ENCODE measurements at places on chromosomes 2 and 18. TPM values are rescaled to one million over a fixed set of nuclear protein-coding genes. Genes with fewer than 3 reads are reported as not detected.

DNA sequence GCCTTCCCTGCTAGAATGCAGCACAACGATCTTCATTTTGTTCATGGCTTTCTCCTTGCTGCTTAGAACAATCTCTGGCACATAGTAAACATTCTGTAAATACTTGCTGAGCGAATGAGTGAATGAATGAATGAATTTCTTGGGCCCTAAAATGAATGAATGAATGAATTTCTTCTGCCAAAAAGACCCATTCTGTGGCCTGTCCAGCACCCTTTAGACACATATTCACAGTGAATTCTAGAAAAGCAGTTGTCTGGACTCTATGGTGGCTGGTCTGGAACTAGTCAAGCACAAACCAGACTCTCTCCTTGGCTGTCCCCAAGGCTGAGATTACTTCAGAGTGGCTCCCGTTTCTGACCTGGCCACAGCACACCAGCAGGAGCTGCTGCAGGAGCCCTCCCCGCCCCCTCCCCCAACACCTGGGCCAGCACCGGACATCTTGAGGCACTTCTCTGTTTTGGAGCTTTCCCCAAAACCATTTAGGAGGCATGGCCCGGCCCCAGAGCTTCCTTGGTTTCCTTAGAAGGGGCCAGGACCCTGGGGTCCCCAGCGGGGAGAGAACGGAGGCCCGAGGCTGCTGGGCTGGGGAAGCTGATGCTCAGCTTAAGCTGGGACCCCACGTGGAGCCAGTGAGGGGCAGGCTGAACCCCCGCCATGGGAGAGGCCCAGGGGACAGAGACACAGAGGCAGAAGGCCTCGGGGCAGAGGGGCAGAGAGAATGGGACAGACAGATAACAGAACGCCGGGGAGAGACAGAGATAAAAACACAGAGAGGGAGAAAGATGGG, 159.0 kb downstream of the ZFP36L2 start:
- H3K27ac ChIP-seq, result no peak overlapping the region
- H3K36me3 ChIP-seq, result no peaks in the 10 kb centered on the region
- H3K27me3 ChIP-seq, result no peaks in the 10 kb centered on the region
- no peak for DNase-seq

DNA sequence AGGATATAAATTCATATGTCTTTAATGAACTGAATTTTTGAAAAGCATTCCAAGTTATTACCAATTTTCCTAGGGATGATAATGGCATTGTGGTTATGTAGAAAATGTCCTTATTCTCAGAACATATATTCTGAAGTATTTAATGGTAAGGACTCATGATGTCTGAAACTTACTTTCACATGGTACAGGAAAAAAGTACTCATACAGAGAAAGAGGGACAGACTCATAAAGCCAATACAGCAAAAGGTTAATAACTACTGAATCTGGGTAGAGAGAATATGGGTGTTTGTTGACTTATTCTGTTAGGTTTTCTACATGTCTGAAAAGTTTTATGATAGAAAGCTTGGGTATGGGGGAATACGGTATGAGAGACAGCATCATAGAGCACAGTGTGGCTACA, 84.3 kb upstream of the SERTAD2 start:
- H3K4me3 ChIP-seq, result no peak overlapping the region
- no peak for DNase-seq
- H3K4me1 ChIP-seq, result no peaks in the 10 kb centered on the region
- no peak overlapping the region for H3K27ac ChIP-seq
- H3K36me3 ChIP-seq, result no peaks in the 10 kb centered on the region
- no peaks in the 10 kb centered on the region for H3K27me3 ChIP-seq

GRCh38 chr2:16003152-16003551, 62.8 kb downstream of the MYCN start:
- H3K27ac ChIP-seq, result no peak overlapping the region
- H3K27me3 ChIP-seq, result no peaks in the 10 kb centered on the region
- no peaks in the 10 kb centered on the region for H3K4me1 ChIP-seq
- H3K4me3 ChIP-seq, result no peak overlapping the region
- no peaks in the 10 kb centered on the region for H3K36me3 ChIP-seq
- DNase-seq, result no peak

GRCh38 chr2:218125095-218125494, 733 bp upstream of the CXCR2 start:
- no peak for DNase-seq
- no peaks in the 10 kb centered on the region for H3K27me3 ChIP-seq
- H3K4me3 ChIP-seq, result no peak overlapping the region
- no peaks in the 10 kb centered on the region for H3K4me1 ChIP-seq

DNA sequence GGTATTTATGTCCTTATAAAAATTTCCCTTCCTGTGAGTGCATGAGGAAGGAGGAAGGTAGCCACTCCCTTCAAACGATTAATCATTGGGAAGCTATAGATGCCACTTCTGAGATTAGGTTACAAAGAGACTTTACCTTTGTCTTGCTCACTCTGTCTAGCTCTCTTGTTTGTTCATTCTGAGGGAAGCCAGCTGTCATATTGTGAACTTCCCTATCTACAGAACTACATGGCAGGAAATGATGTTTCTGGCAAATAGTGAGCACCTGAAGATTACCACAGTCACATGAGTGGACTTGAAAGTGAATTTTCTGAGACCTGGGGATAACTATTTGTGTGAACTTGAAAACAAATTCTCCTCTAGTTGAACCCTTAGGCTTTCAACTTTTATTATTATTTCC, 776.8 kb downstream of the CCDC85A start:
- no peaks in the 10 kb centered on the region for H3K27me3 ChIP-seq
- no peak overlapping the region for H3K27ac ChIP-seq
- H3K36me3 ChIP-seq, result no peaks in the 10 kb centered on the region
- H3K4me3 ChIP-seq, result no peak overlapping the region
- DNase-seq, result no peak

GRCh38 chr2:136468799-136469369, 296.5 kb upstream of the THSD7B start:
- H3K27me3 ChIP-seq, result no peaks in the 10 kb centered on the region
- no peak overlapping the region for H3K27ac ChIP-seq
- no peak overlapping the region for H3K4me3 ChIP-seq
- no peaks in the 10 kb centered on the region for H3K36me3 ChIP-seq
- H3K4me1 ChIP-seq, result no peaks in the 10 kb centered on the region

GRCh38 chr2:158600155-158600802, 143.5 kb downstream of the PKP4 start:
- H3K36me3 ChIP-seq, result peaks cover 4% of the 10 kb centered on the region
- DNase-seq, result peak; percentile 85
- no peaks in the 10 kb centered on the region for H3K27me3 ChIP-seq
- H3K4me1 ChIP-seq, result peaks cover 29% of the 10 kb centered on the region
- H3K27ac ChIP-seq, result peak overlapping the region; percentile 92

DNA sequence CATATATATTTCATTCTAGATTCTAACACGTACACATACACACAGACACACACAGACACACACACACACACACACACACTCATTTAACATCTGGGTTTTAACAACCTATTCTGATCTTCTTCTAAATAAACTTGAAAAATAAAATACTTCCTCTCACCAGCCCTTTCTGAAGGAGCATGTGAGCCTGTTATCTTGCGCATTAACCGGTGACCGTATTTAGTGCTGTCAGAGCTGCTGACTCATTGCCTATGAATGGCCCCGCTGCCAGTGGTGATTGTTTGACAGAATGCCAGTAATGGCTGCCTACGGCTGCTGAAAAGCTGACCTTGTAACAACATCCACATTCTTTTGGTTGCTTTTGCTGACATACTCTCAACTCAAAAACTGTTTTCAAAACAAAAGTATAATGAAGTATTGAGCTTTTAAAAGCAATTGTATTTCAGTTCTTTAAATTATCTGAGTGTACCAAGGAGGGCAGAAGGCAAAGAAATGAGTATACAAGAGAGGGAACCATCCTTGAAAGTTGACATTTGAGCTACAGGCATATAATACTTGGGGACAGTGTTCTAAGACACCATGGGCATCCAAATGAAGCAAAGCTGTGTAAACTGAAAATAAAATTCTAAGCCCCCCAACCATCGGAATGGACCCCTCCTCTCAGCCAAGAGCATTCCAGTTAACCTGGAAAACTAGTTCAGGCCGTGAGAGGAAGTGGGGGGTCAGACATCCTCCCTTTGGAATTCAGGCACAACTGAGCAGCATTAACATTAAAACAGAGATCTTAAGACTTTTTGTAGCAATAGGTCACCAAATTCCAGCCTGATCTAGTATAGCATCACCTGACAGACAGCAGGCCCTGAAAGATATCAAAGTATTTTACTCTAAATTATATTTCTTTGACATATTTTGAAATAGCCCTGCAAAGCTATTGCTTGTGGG, 50.2 kb upstream of the DTNA start:
- no peaks in the 10 kb centered on the region for H3K27me3 ChIP-seq
- H3K4me1 ChIP-seq, result peaks cover 33% of the 10 kb centered on the region
- peak overlapping the region; percentile 82 for H3K27ac ChIP-seq
- H3K4me3 ChIP-seq, result no peak overlapping the region
- DNase-seq, result peak; percentile 95

- H3K27ac ChIP-seq, result no peak overlapping the region
- no peaks in the 10 kb centered on the region for H3K36me3 ChIP-seq
- H3K4me1 ChIP-seq, result 0 out of 2 replicates have a peak, but pooled peaks cover 3% of the 10 kb centered on the region
- no peak overlapping the region for H3K4me3 ChIP-seq
Observed at GRCh38 chr2:38220164-38220563, 144.2 kb upstream of the CYP1B1 start.

DNA sequence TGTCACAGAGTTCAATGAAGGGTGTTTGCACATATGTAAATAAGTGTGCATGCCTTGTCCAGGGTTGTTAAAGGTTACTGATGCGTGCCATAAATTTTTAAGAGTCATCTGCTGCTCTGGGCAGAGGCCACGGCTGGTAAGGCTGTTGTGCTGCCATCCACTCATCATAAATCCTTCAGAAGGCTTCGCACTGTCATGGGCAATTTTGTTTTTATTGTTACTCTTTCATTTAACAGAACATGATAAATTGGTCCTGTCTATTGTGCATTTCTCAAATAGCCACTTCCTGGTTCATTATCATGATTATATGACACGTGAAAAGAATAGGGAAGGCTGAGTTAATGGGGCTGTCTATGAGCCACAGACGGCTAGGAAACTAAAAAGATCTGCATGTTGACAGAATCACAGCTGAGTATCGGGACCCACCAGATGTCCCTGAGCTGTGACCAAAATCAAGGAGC, 634.3 kb upstream of the SOX11 start:
- no peak overlapping the region for H3K4me3 ChIP-seq
- no peaks in the 10 kb centered on the region for H3K4me1 ChIP-seq
- no peak overlapping the region for H3K27ac ChIP-seq
- no peaks in the 10 kb centered on the region for H3K27me3 ChIP-seq

DNA sequence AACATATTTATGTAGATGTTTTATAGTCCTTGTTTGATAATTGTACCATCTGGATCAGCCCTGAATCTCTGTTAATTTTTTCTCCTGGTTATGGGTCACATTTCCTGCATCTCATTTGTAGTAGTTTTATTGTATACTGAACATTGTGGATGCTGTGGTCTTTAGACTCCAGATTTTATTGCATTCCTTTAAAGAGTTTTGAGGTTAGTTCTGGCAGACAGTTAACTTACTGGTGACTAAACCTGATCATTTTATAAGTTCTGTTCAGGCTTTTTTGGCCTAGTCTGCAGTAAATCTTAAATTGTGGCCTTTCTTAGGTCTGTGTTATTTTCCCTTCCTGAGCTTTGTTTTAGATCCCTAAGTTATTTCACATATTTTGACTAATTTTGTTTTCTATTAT, 84.3 kb downstream of the FANCL start:
- peaks cover 42% of the 10 kb centered on the region for H3K36me3 ChIP-seq
- no peak overlapping the region for H3K4me3 ChIP-seq
- H3K4me1 ChIP-seq, result peaks cover 7% of the 10 kb centered on the region
- no peak for DNase-seq
- H3K27ac ChIP-seq, result no peak overlapping the region

The GALNT3 gene
- total RNA-seq, result 2.2 TPM

The IL1R2 gene
- not detected for total RNA-seq

The NEU2 gene
- not detected for total RNA-seq

The MERTK gene
- total RNA-seq, result not detected

The LAMA3 gene
- 0.25 TPM for total RNA-seq

The ANKRD62 gene
- not detected for total RNA-seq

Data from SJSA1 (cell line).